HepG2 (cell line): ENCODE measurements at places on chromosomes 3 and 15. TPM values are rescaled to one million over a fixed set of nuclear protein-coding genes. Genes with fewer than 3 reads are reported as not detected.

DNA sequence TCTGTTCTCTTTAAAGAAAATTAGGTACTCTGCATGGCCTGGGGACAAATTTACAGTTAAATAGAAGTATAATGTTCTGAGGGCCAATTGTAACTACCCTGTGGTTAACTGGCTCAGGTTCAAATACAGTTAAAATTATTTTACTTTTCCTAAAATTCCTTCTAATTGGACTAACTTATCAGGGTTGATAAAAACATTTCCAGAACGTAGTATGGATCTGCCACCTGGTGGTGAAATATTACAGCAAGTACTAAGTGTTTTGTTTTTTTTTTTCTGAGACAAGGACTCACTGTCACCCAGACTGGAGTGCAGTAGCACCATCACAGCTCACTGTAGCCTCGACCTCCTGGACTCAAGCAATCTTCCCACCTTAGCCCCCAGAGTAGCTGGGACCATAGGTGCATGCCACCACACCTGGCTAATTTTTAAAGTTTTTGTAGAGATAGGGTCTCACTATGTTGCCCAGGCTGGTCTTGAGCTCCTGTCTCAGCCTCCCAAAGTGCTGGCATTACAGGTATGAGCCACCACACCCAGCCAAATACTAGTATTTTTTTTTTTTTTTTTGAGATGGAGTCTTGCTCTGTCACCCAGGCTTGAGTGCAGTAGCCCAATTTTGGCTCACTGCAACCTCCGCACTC lies 29.2 kb downstream of the NEO1 start:
- peak; percentile 41 for DNase-seq

DNA sequence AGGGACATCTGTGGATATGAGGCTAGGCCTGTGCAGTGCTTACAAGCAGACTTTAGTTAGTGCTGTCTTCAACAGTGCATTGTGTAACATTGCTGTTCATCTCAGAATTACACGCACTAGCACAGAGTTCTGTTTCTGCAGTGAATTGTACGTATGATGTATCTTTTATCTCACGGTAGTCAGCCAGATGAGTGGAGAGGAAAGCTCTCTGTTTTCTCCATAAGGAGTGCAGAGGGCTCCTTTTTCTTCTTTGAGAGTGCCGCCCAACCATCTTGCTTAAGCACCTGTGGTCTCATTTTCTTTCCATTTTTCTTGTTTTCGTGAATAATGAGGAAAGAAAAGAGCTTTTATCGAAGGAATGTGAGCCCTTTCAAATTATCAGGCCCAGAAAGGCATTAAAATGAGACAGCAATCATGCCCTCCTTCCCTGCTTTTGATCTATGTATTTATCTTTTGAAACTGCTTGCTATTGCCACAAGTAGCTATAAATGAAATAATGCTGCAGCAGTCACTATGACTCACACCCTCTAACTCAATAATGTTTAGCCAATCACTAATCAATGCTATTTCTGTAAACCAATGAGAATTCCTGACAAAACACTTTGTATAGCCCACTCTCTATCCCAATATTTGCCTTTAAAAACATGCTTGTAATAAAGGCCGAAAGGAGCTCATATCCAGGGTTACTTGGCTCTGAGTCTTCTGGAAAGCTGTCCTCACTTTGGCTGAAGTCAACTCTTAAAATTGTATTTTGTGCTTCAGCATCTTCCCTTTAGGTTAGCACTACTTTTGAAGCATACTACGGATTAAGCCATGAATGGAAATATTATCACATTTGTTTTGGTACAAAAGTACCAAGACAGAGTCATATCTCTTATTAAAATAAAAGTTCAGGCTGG lies 226.0 kb upstream of the P2RY1 start:
- no peak for DNase-seq

DNA sequence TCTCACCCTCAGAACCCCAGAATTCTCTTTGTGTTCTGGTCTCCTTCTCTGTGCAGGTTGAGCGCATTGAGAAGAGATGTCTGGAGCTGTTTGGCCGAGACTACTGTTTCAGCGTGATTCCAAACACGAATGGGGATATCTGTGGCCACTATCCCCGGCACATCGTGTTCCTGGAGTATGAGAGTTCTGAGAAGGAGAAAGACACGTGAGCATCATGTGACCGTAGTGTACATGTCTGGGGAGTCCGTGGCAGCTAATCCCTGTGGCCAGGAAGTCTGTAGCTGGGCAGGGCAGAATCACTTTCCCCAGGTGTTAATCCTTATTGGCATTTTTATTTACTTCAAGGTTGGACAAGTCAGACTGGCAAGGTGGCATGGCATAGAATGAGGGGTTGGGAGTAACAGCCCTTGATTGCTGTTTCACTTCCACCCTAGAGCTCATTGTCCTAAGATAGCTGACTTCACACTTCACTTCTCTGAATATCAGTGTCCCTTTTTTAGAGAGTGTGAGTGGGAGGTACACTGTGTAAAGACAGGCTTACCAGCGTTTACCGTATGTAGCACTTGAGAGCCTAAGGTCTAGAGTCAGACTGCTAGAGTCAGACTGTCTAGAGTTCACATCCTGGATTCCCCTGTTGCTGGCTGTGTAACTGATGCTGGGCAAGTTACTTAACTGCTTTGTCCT lies 4.4 kb downstream of the MTMR14 start:
- DNase-seq, result no peak

DNA sequence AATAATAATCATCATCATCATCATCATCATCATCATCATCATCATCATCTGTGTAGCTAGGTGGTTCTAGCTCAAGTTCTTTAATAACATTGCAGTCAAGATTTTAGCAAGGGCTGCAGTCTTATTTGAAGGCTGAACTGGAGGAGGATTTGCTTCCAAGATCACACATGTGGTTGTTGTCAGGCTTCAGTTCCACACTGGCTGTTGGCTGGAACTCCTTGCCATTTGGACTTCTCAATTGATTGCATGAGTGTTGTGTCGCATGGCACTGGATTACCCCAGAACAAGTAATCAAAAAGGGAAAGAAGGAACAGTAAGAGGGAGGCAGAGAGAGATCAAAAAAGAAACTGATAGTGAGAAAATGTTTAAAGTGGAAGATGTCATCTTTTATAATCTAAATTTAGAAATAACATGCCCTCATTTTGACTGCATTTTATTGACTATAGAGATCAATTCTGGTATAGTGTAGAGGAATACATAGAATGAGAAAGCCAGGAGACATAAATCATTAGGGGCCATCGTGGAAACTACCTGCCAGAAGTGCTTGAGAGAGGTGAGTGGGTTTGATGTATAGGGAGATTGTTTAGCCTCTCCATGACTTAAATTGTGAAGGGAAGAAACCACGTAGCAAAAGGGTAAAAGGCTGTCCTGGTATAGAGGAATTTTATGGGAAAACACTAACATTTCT lies 346.6 kb upstream of the RBMS3 start:
- DNase-seq, result no peak

- no peak for DNase-seq
Observed at GRCh38 chr15:95401587-95401986, 928.9 kb upstream of the NR2F2 start.

DNA sequence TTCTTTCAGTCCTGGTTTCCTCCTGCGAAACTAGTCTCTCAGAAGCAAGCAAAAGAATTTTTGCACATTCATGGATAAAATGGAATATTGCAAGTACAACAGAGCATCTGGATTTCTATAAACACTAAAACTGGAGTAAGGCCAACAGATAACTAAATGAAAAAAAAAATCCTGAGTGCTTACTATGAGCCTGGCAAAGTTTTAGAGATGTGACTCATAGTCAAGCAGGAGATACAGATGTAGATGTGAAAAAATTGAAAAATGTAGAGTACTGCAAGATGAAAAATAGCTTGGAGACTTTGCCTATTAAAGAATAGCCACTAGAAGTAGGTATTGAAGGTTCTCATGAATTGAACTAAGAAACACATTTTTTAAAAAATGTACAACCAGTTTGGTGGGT lies 397.4 kb downstream of the OTOL1 start:
- no peak for DNase-seq

The DNASE1L3 gene
- total RNA-seq, result 0.55 and 0.86 TPM in 2 replicates

The SQOR gene
- total RNA-seq, result 19.4 and 25.9 TPM in 2 replicates
